ENCODE measurements at places on chromosomes 4 and X.
A peak's percentile ranks its signal among the peaks of the same experiment; 100 is the strongest.

DNA sequence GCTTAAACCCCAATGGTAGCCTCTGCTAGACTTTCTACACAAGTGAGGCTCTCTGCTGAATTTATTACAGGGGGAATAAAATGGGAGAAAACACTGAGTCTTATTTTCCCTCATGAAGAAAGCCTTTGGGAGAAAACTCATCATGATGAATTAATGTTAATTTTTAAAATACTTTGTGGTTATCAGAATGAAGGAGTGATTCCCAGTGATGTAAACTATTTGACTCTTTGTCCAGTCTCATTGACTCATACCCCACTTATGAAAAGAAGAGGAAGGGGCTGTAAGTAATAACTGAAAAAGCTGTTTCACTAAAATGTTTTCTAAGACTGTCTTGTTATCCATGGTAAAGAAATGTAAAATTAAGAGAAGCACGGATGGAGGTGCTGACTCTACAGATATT is 208.8 kb downstream of the GRIA3 start:
- no peak for DNase-seq

- DNase-seq: no peak
These were observed 45.2 kb upstream of the BMP15 start for GRCh38 chrX:50865311-50865710.

GRCh38 chr4:21374641-21375368 is 573.8 kb downstream of the KCNIP4 start:
- DNase-seq: no peak

GRCh38 chr4:41432219-41432618 is 105.7 kb upstream of the LIMCH1 start:
- no peak for DNase-seq

GRCh38 chr4:161134795-161135194 is 1029.0 kb downstream of the FSTL5 start:
- DNase-seq: no peak

DNA sequence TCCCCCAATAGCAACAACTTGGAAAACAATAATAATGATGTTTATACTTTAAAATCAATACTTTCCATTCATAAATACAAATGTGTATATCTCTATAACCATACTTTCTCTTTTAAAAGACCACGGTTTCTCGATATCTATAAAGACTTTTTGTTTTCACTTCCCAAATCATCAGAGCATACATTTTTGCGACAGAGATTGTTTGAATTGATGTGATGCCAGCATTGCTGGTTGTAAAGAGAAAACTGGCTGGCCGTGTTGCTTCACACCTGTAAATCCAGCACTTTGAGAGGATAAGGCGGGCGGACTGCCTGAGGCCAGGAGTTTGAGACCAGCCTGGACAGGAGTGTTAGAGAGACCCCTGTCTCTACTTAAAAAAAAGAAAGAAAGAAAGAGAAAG is 77.6 kb upstream of the ZNF518B start:
- DNase-seq: no peak

DNA sequence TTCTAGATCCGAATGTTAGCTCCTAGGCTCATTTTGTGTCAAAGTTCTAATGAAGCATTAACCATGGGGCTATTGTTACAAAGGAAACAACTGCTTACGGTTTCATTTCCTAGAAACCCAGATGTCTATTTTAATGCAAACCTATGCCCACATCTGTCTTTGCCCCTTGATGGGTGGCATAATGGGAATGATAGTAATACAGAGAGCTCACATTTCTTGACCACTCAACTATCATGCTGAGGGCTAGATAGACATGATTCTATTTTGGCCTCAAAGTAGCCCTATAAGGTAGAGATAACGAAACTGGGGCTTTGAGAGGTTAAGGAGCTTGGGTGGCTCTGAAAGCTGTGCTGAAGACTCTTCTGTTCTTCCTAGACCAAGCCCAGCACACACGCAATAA is 1.9 kb downstream of the TLR7 start:
- no peak for DNase-seq

- peak; percentile 4 for DNase-seq
These were observed 88.1 kb upstream of the MAB21L2 start for GRCh38 chr4:150493851-150494250.

DNA sequence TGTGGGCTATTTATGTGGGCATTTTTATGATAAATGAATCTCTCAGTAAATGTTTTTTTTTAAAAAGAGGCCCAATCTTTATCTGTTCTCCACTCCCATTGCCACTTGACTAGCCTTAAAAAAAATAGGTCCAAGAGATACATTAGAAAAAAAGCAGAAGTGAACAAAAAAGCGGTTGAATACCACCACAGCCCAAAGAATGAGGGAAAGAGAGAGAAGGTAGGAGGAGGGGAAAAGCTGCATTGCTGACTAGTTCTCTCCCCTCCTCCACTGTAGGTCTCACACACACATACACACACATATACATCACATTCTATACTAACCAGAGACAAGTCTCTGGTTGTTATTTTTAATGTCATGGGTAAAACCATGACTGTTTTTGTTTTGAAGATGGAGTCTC is 95.8 kb upstream of the IL13RA1 start:
- DNase-seq: no peak

- DNase-seq: no peak
These were observed 48.5 kb downstream of the WDFY3 start for GRCh38 chr4:84917869-84918600.

GRCh38 chr4:23392860-23393458 is 496.9 kb downstream of the PPARGC1A start:
- DNase-seq: no peak

- DNase-seq: no peak
These were observed 48.4 kb downstream of the IL15 start for GRCh38 chr4:141684785-141685184.

DNA sequence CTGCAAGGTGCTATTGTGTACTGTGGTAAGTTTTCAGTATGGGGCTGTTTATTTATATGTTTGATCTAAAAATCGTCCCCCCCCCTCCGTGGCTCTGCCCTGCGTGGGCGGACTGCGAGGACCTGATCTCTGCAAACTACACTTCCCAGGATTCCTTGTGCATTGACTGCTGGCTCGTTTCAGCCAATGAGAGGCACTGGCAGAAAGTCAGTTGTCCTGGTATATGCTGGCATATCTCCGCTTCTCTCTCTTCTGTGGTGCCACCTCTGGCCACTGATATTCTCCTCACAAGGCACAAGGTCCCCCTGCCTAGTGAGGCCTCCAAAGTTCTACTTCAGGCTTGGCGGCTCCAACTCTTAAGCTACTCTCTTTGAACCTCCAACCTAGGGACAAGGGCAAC is 168.8 kb upstream of the ZFP42 start:
- no peak for DNase-seq

DNA sequence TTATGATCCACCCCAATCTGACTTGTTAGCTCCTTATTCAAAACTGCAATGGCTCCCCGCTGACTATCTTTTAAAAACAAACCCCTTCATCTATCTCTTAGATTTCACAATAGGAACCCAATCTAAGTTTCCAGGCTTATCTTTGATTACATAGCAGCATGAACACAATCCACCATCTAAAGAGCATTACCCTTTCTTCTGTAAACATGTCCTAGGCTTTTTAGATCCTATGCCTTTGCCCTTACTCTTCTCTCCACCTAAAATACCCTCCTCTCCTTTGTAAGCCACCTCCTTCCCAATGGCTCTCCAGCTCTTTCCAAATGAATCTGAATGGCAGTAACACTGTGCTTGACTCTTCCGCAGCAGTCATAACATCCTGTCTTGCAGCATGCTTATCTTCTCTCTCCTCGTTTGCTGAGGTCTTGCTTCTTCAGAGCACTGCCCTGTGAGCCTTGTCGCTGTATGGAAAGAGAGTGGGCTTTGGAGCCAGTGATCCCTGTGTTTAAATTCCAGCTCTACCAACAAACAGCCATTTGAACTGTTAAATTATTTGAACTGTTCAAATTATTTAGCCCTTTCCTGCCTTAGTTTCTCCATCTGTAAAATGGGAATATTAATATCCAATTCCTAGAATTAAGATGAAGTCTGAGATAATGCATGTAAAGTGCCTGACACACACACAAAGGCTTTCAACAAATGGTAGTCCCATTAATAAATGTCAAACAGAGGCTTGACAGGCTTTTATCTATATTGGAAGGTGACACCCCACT is 16.2 kb upstream of the TSPAN5 start:
- DNase-seq: no peak

- DNase-seq: no peak
These were observed 21.1 kb downstream of the MSANTD1 start for GRCh38 chr4:3269991-3270611.

- DNase-seq: no peak
These were observed 29.0 kb upstream of the GPM6B start for GRCh38 chrX:13845721-13846378.

- no peak for DNase-seq
These were observed 144.0 kb downstream of the SH3KBP1 start for GRCh38 chrX:19743386-19743785.

DNA sequence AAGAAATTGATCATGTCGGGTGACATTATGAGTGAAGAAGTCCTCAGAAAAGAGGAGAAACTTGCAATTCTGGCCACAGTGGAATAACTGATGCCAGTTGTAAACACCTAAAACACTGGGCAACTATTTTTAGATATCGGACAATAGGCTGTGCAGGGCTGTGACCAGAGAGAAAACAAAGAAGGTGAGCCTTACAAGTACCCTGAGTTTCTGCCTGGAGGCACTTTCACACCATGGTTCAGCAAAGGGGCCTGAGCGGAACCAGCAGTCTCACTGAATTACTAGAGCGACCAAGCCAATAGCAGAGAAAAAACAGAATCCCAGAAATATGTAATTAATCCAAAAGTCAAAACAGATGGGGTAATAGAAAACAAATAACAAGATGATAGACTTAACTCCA is 11.2 kb downstream of the IRAK1 start:
- no peak for DNase-seq

DNA sequence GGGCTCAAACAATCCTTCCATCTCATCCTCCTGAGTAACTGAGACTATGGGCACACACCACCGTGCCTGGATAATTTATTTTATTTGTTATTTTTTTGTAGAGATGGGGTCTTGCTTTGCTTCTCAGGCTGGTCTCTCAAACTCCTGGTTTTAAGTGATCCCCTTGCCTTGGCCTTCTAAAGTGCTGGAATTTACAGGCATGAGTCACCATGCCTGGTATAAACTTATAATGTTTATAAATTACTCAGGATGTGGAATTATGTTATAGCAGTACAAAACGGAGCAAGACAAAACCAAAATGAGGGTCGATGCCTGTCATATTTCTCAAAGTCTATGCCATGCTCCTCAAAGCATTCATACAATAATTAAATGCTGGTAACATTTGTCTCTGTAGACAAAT is 29.8 kb upstream of the TEX13C start:
- no peak for DNase-seq

DNA sequence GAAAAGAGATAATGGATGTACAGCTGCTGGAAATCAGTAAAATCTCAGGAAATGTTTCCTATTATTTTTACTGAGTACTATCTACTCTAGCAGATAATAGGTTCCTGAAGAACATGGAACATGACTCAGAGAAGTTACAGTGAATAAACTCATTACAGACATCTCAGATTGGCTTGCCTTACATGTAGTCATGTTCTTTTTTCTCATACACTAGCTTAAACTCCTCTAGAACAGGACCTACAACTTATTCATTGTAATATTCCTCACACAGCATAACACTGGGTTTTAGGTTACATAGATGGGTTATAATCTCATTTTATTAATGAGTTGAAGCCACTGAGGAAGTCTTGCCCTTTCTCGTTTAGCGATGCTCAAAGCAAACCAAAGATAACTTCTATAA is 86.9 kb upstream of the BMP2K start:
- DNase-seq: no peak

- DNase-seq: peak; percentile 8
These were observed 59.6 kb downstream of the DCX start for GRCh38 chrX:111352424-111352823.

DNA sequence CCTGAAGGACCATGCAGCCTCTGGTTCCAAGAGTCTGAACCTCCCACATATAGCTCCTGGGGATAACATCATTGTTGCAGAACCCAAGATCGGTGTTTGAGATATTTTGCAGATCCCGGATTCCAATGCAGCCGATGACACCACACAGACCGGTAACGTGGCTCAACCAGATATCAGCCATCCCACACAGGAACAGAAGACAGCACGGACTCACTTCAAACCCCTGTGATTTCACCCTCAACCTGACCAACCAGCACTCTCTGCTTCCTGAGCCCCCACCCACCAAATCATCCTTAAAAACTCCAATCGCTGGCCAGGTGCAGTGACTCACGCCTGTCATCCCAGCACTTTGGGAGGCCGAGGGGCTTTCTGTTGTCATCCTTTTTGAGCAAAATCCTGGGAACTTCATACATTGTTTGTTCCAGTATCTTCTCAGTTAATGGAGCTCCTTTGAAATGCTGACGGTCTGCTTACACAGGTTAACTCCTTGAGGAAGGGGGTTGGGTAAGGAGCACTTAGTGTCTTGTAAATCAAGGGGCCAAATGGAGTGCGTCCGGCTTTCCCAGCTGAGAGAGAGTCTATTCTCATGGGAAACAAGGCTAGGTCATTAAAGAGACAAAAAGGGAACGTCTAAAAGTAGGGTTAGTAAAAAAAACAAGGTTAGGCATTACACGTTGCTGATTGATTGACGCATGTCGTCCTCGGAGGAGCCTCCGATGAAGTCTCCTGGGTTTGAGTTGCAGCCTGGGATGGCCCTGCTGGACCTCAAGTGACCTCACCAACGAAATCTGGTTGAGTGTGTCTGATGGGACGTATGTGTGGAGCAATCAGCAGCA is 230.4 kb downstream of the CRLF2 start:
- DNase-seq: no peak

GRCh38 chr4:125097729-125098128 is 217.0 kb upstream of the FAT4 start:
- no peak for DNase-seq

- no peak for DNase-seq
These were observed 2.4 kb upstream of the SETD7 start for GRCh38 chr4:139558235-139559088.

DNA sequence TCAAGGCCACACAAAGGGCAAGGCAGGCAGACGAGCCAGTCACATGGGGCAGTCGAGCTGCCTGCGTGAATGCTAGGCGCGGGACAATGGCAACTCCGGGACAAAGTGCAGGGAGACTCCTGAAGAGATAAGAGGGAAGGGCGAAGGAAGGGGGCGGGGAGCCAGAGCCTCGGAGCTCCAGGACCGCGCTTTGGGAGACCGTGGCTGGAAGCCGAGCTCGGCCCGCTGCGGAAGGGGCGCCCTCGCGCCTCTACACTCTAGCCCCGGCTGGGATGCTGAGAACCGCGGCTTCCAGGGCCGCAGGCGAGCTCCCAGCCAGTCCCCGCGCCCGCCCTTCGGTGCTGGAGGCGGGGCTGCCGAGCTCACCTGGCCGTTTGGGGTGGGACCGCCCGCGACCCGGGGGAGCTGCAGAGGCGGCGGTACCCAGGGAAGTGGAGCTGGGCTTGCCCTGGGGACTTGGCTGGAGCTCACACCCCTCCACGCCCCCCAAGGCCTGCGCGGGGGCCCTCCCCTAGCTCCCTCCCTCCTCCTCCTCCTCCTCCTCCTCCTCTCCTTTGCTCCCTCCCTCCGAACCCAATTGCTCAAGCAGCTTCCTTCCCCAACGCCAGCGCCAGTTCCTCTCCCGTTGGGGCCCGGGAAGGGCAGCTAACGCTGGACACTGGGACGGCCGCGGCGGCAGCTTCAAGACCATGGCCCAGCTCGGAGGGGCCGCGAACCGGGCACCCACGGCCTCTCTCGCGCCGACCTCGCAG is at the start of gene SOWAHD:
TSS of gene SOWAHD (plus strand) at position 610 of the 752 bp plus-strand sequence. CDS start at position 690, 80 bp downstream.
- no peak for DNase-seq

Data from HS-5 (cell line).